ENCODE measurements at places on chromosomes 5 and 9.

GRCh38 chr5:158133369-158133768 is 274.4 kb upstream of the CLINT1 start:
- DNase-seq: no peak

DNA sequence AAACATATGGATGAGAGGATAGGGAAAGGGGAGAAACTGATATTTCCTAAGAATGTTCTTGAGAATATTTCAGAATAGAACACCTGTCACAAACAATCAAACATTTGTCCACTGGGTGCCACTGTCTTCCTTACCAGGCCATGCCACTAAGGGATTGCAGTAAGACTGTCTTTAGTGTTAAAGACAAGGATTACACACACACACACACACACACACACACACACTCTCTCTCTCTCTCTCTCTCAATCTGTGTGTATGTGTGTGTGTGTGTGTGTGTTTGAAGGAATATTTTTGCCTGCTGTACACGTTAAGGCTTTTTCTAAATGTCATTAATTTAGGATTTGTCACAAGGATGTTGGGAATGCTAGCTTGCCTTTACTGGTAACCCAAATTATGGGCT is 54.4 kb downstream of the CCDC192 start:
- peak; percentile 83 for DNase-seq

- no peak for DNase-seq
These were observed 466 bp upstream of the TTC39B start for GRCh38 chr9:15307523-15307841.

DNA sequence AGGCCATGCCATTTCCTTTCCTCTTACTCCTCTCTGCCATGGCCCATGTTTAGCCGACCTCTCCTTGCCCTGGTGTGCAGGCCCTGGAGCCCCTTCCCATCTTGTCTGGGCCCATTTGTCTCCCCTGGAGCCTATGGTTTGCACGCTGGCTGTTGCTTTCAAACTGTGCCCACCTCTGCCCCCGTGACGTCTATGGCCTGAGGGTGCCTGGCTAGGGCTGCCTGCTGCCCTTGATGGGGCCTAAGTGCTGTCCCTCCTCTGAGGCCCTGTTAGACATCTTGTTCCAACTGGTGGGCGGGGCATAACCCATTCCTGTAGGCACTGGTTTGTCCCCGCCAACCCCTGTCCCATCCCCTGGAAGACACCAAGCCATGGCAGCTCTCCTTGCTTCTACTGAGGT is 22.7 kb upstream of the ENHO start:
- DNase-seq: no peak

GRCh38 chr5:73985145-73985544 is 359.1 kb downstream of the ARHGEF28 start:
- peak; percentile 48 for DNase-seq

- DNase-seq: no peak
These were observed 58.7 kb downstream of the ADAMTS16 start for GRCh38 chr5:5198815-5199214.

DNA sequence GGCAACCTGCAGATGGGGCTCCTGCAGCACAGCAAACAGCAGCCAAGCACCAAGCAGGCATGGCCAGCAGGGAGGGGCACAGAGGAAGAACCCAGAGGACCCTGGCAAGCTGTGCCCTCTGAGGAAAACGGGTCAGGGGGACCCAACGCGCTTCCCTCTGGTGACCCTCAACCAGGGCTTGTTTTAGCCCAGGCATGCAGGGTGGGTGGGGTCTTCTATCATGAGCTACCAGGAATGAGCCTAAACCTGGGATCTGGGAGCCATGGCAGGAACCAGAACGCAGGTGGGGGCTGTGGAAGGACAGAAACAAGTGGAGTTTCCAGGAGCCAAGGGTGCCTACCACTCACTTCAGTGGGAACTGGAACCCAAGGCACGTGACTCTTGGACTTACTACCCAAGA is 20.9 kb downstream of the IPPK start:
- no peak for DNase-seq

DNA sequence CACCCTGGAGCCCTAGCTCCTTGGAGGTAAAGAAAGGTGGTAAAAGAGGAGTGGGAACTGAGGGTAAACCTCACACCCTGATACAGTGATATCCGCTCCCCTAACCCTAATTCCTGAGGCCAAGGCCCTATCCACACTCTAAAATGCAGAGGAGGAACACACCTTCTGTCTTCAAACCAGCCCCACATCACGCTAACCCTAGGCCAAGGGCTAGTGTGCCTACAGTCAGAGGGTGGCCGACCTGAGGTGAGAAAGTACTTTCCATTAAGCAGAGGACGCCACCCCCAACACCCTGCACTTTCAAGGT is 590 bp downstream of the HDAC3 start:
- no peak for DNase-seq

DNA sequence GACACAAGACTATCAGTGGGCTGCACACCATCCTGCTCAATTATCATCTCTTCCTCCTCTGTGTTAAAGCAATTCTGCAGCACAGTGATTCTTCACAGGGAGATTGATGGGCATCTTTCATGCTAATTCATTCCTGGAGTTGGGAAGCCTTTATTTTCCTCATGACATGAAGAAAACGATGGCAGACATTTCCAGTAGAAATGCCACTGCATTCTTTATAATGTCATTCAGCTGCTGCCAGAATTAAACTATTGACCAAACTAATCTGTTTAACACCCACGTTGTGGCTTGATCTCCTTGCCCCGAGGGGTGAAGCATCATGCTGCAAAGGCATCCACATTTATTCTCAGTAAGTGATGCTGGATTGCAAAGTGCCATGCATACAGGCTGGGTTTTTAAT is 273.0 kb downstream of the SPOCK1 start:
- DNase-seq: no peak

GRCh38 chr9:132439153-132439552 is 29.1 kb downstream of the CFAP77 start:
- DNase-seq: no peak

GRCh38 chr9:137254624-137255447 is at the start of gene NELFB:
Gene NELFB, plus strand, starts transcription at chr9:137255327.
- DNase-seq: peak; percentile 91

GRCh38 chr5:68423154-68423811 is 207.7 kb downstream of the PIK3R1 start:
- DNase-seq: no peak

GRCh38 chr9:134922066-134922931 is 4.6 kb upstream of the FCN1 start:
- no peak for DNase-seq

DNA sequence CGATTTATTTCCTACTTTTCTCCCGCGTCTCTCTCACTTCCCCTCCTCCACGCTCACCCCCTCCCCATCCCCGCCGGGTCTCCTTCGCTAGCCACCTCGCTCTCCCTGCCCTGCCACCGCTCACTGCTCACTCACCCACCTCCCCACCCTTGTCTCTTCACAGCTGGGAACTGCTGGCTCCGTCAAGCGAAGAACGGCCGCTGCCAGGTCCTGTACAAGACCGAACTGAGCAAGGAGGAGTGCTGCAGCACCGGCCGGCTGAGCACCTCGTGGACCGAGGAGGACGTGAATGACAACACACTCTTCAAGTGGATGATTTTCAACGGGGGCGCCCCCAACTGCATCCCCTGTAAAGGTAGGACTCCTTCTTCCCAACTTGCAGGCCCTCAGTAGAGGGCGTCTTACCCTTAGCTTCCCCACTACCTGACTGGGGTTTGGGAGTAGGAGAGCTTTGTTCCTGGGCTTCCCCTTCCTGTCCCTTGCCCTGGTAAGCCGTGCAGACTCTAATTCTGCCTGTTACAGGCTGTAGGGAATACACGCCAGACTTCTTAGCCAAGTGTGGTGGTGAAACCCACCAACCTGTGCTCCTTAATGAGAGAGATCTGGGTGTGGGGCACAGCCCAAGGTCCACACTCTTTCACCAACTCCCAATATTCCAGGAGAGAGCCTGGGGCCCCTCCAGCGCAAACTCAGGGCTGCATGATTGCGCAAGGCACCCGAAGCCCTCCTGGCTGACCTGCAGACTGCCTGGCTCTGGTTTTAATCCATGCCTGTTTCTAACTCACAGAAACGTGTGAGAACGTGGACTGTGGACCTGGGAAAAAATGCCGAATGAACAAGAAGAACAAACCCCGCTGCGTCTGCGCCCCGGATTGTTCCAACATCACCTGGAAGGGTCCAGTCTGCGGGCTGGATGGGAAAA is 2.5 kb downstream of the FST start:
- DNase-seq: peak; percentile 10

DNA sequence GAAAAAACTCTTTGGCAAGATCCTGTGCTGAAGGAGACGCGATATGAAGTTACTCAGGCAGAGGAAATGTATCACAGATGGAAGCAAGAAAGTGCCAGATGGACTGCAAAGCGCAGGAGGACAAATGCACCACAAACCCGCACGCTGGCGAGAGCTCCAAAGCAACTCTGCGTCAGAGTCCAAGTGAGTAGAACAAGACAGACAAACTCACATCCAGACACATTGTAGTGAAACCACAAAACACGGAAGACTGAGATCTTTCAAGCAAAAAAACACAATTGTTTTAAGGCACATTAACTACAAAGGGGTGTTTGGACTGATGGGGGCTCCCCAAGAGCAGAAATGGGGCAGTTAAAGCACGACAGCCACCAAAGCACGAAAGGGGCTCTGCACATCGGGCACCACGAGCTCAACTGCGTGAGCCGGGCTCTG is 39.2 kb upstream of the NKD2 start:
- no peak for DNase-seq

GRCh38 chr5:150131978-150132694 is 23.5 kb downstream of the PDGFRB start:
- DNase-seq: no peak

DNA sequence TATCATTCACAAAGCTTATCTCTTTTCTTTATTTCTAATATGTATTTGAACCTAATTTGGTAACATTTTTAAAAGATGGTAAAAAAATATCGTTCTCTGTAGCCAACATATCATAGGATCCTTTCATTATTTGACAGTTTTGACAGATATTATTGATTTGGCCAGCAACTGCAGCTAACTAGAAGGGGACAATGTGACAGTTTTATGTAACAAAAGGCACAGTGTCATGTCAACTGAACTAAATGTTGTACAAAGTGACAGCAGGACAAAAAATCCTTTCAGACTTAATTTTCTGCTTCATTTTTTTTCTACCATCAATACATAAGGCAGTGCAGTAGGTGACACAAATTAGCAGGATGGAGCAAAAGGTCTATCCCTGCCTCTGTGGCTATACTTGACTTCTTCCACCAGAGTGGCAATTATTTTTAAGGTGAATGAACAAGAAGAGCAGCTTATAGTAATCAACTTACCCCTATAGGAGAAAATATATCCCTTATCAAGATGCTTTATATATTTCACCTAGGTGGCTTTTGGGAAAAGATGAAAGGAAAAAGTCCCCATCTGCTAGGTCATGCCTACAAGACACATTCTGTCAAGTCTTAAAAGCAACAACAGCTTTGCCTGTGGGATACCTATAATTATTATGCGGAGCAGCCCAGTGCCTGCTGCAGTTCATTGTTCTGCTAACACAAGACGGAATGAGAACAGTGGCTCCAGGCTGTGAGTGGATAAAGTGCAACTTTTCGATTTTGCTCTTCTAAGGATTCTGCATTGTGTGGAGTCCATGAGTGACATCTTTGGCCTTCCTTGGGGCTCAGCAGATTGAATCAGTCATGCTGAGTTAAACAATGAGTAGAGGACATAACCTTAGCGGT is 694.9 kb downstream of the ISL1 start:
- DNase-seq: no peak

DNA sequence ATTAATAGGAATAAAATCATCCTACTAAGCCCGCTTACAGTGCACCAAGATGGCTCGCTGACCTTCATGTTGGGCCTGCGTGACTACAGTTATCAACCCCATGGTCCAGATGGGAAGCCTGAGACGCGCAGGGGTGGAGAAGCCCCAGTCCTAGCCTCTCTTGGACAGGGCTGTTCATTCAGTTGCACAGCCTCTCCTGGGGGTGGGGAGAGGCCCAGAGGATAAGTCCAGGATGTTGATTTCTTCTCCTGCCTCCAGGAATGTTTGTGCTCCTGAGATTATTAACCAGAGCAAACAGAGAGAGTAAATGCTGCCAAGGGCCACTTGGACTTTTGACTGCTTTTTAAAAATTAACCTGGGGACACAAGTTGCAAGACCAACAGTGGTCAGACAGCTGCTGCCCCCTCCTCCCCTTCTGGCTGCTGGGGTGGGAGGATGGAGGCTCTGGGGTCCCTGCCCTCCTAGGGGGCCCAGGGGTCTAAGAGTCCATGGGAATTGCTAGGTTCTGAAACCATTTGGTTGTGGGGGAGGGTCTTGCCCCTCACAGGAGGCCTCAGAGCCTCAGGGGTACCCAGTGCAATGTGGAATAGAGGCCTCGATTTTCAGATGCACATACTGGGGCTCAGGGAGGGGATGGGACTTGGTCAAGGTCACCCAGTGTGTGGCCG is 2.8 kb upstream of the AMBP start:
- DNase-seq: no peak

DNA sequence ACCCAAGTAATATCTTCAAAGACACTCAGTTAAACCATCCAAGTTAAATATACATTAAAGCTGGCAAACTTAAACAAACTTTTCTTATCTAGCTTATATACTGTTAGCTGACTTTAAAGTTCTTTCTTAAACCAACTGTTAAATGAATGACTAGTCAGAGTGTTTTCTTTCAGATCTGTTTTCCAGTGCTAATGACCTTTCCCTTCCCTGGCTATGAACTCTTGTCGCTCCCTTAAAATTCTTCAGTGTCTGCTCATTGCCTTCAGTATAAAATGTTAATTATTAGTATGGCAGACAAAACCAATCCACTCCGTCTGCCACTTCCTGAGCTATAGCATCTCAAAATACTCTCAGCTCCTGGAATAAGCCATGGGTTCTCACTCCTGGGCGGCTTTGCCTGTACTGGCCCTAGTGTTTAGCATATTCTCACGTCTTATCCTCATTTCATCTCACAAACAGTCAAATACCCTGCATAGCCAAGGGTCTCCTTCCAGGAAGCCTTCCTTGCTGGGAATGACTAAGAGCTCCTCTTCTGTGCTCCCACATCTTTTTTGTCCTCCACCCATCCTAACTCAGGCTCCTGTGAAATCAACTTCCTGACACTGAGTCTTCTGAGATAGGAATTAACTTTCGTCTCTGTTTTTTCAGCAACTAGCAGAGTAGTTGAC is 87.7 kb downstream of the VCAN start:
- no peak for DNase-seq
